ENCODE measurements at places on chromosomes 1 and 21.

DNA sequence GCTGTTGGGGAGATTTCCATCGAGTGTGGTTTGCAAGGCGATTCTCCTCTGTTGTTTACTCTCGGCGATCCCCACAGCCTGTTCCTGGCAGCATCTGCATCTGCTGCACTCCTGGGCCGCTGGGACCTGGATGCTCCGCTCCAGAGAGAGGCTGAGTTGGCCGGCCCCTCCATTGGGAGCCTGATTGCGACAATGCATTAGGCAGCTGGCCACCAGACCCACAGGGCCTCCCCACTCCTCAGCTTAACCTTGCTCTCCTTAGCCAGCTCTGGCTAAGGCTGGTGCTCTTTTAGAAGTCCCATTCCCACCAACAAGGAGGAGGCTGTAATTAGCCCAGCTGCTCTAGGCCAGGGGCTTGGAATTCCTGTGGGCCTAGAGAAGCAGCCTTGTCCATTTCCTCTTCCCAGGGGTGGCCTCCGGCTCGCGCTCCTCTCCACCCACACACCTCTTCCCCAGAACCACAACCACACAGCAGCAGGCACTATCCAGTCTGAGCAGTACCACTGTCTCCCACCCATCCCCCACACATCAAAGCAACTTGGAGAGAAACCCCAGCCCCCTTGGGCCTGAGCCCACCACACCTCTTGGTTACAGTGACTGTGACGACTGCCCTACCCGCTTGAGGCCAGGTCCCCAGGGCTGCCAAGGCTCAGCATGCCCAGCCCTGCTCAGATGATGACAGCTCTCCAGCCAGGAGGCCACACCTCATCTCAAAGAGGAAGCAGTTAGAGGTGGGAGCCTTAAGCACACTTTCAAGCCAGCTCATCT is 193.8 kb upstream of the EDN2 start:
- DNase-seq: no peak

GRCh38 chr1:244046907-244047611 is 4.0 kb upstream of the ZBTB18 start:
- no peak for DNase-seq

DNA sequence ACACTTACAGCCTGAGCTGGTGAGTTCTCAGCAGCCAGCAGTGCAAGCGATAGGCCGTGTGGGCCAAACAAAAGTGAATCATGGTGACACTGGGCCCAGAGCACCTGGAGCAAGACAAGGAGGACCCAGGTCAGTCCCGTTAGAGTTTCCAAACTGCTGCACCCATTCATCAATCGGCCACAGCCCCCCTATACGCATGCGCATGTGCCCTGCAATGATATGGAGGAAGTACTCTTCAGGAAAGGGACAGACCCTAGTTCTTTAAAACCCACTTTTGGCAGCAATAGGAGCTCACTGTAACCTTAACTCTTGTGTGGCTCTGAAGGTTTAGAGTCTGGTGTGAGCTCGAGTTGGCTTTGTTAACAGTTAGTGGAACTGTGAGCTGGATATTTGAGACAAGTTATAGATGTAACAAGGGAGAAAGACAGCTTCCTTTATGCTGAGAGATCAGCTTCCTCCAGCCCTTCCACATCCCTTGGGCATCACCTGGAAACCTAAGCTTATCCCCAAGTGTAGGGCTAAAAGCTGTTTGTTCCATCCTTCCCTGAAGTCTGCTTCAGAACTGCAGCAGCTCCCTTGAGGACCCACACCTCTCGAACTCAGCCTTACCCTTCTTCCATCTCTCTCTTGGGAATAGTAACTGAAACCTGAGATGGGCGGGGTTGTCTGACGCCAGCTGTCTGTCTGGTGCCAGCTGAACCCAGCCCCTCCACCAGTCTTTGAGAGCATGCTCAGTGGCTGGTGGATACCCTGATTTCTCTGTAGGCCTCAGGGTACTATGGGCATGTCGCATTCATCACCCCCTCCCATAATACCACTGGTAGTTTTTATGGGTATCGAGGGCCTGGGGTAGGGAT is 17.7 kb downstream of the NMNAT1 start:
- DNase-seq: no peak

GRCh38 chr1:30305061-30305460 is 418.3 kb downstream of the MATN1 start:
- no peak for DNase-seq

GRCh38 chr1:85297855-85298629 is 21.6 kb upstream of the BCL10 start:
- DNase-seq: peak; percentile 61

- DNase-seq: no peak
Observed at GRCh38 chr1:90193116-90193515, 198.2 kb downstream of the ZNF326 start.

GRCh38 chr1:46246548-46247435 is 771 bp upstream of the RAD54L start:
- peak; percentile 49 for DNase-seq

- DNase-seq: no peak
Observed at GRCh38 chr1:108141621-108142020, 58.5 kb downstream of the SLC25A24 start.

DNA sequence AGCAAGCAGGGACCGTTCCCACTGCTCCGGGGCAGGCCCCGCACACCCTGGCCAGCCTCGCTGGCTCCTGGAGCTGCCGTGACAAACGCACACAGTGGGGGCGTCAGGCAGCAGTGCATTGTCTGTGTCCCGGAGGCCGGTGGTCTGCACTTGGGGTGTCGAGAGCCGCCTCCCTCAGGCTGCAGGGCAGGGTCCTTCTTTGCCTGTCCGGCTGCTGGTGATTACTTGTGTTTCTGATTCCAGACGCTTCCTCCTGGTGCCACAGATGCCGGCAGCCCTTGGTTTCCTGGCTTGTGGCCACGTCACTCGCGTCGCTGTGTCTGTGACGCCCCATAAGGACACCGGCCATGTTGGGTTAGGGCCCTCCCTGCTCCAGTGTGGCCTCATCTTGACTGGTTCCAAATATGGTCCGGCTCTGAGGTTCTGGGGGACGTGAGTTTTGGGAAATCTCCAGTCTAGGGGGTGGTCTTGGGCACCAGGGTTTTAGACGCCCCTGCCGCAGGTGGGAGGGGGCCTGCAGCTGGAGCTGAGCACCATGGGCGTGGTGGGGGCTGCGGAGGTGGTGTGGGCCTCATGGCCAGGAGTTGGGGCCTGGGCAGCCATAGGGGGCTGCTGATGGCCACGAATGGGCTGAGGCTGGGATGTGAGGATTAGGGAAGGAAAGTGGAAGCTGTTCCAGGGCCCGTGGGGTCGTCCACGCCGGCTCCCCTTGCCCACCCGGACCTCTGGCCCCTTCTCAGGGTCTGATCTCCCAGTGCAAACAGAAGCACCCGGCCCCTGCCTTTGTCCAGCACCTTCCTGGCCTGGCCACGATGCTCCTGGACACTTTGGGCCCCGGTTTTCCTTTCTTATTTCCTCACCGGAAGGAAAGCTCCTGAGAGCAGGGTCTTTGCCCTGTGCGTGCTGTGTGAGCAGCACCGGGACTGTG is 41.0 kb downstream of the SLX9 start:
- no peak for DNase-seq

DNA sequence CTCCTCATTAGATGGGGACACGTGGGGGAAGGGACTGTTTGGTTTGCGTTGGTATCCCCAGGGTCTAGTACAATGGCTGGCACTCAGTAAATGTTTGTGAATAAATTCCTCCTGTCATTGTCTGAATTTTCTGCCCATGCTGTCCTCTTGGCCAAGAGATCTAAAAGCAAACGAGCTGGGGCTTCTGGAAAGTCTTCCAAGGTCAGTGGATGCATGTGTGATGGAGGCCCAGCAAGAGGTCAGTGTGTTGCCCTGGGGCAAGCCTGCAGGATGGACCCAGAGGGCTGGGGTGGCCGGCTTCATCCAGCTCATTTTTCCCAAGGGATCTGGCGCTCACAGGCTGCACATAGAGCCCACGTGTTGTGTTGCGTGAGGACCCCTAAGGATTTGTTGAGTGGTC is 30.0 kb upstream of the JUN start:
- DNase-seq: no peak

DNA sequence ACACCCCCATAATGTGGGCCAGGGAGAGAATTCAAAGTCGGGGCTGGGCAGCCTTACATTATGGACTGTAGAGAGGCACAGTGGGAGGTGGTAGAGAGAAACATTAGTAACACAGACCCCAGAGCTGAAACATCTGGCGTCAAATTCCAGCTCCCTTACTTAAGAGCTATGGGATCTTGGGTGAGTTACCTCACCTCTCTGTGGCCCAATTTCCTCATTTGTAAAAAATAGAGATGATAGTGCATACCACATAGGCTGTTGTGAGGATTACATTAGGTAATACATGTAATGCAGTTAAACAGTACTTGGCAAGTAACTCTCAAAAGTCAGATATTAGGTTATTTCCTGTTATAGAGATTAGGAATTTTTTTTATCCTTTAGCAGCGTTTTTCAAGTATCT is 160.5 kb upstream of the KIAA0040 start:
- DNase-seq: no peak

GRCh38 chr1:34113887-34114286 is 51.1 kb downstream of the CSMD2 start:
- no peak for DNase-seq

DNA sequence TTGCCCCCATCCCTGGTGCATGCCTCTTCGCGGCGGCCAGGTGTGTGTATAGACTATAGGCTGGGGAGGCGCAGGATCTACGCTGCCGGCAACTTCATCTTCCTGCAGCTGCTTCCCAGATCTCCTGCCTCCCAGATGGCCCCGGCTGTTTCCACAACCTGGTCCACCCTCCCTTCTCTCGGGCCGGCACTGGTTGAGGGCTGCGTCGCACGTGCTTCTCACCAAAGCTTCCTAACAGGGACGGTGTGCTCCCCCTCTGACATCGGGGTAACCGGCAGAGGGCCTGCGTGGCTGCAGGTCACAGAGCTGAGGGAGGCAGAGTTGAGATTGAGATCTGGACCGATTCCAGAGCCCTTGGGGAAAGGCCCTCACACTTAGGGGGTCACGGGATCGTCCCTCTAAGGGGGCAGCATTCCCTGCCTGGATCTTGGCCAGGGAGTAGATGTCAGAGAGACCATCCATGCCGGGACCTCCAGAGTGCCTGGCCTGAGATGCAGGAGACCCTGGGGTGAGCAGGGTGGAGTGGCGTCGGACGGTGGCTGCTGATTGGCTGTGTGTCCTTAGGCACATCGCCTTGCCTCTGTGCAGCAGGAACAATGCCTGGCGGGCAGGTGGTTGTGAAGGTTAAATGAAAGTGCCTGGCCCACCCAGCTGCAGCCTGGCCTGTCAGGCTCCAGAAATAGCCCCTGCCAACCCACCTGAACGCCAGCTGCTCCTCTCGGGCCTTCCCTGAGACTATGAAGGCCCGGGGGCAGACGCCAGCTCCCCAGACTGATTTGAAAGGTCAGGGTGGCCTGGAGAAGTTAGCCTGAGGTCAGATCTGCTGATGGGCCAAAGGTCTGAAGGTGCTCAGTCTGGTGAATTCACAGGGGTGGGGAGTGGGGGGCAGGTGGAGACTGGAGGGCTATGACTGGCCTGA is 6.1 kb upstream of the MASP2 start:
- DNase-seq: no peak

- DNase-seq: no peak
Observed at GRCh38 chr1:157198619-157199420, 60.6 kb upstream of the ETV3 start.

- no peak for DNase-seq
Observed at GRCh38 chr1:236063919-236064673, 794 bp downstream of the NID1 start.

DNA sequence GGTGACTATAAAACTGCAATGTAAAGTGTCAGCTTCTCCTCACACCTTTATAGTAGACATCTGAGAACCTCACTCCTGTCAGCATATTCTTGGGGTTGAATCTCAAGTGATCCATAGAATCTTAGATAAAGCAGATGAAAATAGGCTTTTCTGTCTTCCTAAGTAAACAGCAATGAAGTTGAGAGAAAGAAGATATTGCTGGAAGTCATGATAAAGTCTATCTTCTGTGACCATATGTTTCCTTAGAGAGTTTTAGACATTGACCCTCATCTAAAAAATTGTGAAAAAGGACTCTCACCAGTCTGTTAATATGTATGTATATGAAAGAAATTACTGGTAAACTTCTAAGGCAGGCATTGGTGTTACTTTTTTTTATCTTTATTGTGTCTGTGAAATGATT is 66.8 kb downstream of the LIPI start:
- DNase-seq: no peak

DNA sequence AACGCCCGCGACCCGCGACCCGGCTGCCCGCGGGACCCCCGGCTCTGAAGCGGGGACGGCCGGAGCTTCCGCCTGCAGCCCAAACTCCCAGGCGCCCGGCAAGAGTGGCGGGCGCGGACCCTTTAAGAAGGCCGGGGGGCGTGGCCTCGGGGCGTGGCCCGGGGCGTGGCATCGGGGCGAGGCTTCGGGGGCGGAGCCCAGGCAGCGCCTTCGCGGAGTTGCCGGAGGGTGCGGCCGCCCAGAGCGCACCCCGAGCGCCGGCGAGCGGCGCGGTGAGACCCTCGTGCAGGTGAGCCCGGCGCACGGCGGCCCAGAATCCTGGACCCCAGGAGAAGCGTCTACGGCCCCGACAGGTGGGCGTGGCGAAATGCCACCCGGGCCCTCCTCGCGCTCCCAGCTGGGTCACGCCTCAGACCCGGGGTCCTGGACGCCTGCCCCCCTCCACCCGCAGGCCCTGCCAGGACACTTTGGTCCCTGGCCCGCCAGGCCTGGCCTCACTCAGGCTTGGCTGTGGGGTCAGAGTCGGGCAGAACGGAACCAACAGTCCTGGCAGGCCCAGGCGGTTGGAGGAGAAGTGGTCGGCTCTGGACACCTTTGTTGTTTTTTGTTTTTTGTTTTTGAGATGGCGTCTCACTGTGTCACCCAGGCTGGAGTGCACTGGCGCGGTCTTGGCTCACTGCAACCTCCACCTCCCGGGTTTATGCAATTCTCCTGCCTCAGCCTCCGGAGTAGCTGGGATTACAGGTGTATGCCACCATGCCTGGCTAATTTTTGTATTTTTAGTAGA is 14.4 kb downstream of the RNF223 start:
- peak; percentile 94 for DNase-seq

DNA sequence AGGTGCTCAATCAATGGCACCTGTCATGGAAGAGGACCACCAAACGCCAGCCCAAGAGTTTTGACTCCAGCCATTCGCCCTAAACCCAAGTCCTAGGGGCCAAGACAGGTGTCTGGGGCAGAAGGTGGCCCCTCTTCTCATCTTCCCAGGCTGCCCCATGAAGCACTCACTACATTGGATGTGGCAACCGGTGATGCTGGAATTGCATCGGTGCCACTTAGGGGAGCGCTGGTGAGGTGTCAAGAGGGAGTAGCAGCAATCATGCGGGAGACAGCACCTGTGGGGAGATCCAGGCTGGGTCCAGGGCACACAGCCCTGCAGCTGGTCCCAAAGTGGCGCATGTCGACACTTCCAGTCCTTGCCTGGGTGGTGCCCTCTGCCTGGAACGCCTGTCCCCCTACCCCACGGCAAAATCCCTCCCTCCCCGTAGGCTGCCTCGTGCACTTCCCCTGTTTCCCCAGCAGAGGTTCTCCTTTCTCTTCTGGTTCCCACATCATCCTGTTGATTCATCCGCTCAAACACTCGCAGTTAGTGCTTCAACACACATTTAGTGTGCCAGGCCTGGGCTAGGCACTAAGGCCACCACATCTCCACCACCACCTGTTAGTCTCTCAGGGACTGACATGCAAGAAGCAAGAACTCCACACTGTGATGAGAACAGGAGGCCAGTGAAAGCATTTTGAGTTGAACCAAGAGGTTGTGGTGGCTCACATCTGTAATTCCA is 18.5 kb downstream of the PLA2G2D start:
- DNase-seq: no peak

Data from activated T-cell treated with anti-CD3 and anti-CD28 coated beads for 4 hours (primary cell).